Bronchial epithelial cell (primary cell): ENCODE measurements at places on chromosomes 4 and X. TPM values are rescaled to one million over a fixed set of nuclear protein-coding genes. Genes with fewer than 3 reads are reported as not detected.

DNA sequence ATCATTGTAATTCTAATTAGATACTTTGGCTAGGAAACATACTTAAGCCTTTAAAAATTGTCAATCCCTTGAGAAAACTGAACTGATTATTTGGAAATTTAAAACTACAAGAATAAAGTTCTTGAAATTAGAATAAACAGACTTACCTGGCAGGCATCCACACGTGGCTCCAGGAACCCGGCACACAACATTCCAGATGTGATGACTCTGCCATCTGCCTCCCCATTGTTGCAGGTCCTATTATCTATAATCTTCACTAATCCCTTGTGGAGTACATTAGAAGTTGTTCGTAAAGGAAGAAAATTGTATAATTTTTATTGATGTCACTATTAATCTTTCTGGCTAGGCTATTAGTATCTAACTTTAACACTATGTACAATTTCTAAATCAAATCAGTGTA is 16.2 kb upstream of the GNRHR start:
- DNase-seq = peak; percentile 72

GRCh38 chrX:18203631-18204030 is 17.1 kb downstream of the BEND2 start:
- DNase-seq = peak; percentile 18

DNA sequence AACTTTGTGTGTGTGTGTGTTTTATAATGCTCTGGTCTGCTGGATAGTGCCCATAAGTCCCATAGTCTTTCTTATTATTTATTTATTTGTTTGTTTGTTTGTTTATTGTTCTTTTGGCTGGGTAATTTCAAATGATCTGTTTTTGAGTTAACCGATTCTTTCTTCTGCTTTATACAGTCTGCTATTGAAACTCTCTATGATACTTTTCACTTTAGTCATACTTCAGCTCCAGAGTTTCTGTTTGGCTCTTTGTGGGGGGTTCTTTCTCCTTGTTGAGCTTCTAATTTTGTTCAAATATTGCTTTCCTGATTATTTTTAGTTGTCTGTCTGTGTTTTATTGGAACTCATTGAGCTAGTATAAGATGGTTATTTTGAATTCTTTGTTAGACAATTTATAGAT is 10.0 kb downstream of the CXCL3 start:
- no peak for DNase-seq

- peak; percentile 35 for DNase-seq
These were observed 72.4 kb upstream of the TBL1X start for GRCh38 chrX:9392445-9392844.

The XAGE1A gene
- not detected in 2 replicates for total RNA-seq

The WAS gene
- not detected in 2 replicates for total RNA-seq

DNA sequence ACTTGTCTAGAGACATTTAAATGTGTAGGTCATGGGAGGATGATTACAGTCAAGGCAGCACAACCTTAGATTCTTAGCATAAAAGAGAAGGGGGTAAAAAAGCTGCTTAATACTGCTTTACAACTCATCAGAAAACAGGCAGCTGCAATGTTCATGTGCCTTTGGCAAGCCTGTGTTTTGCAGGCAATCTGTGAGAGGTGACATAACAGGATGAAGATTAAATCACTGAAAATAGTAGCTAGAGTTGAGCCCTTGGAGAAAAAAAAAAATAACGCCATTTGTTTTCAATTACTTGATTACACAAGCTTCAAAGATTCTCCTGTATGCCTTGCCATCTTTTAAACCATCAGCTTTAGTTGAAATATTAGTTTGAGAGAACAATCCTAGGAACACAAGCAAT is 847.6 kb upstream of the LCORL start:
- no peak for DNase-seq

DNA sequence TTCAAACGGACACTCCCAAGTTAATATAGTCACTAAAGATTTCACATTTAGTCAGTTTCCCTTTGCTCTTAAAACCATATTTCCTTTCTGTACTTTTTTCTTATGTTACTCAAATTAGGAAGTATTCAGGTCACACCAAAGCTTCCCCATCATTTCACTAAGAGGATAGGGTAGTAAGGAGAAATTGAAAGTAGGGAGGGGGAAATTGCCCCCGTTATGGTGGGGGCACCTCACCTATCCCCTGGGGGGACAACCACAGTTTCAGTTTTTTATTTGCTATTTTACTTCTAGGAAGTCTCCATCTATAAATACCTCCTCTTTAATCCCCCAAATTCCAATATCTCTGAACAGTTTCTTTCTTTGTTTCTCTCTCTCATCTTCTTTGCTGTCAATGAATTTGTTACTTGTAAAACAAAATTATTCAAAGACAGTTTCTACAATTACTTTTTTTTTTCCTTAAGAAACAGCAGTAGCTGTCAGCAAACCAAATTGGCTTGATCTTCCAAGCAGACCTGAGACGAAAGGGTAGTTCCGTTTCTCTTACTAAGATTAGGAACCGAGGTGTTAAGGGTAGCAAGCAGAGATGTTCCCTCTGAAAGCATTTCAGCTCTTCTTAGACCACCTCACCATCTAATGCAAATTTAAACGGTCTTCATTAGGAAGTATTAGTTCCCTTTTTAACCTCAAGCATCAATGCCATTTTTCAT is 160.2 kb upstream of the KLF3 start:
- DNase-seq = no peak

DNA sequence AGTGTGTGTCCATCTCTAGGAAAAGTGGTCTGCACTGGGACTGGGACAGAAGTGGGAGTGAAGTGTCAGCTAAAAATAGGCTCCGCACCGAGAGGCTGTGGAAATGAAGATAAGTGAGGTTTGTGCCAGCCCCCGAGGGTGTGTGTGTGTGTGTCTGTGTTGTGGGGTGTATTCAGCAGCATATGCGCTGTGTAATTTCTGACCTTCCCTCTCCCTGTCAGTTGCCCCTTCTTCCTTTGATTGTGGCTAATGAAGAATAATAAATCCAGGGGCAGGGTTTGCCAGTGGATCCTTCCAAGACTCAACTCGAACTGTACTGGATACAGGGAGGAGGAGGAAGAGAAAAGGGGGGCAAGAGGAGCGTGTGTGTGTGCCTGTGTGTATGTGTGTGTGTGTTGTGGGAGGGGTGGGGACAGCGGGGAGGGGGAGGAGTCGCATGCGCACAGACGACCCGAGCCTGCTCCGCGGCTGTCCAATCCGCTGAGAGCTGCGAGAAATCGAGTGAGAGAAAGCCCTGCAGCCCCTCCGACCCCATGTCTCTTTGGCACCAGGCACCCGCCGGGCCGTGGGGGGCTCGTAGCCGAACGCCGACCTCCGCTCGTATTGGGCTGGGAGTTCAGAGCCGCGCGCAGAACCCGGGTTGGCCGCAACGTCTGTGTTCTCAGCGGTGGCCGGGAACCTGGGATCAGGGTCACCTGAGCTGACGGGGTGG is 916 bp upstream of the POU4F2 start:
- no peak for DNase-seq

DNA sequence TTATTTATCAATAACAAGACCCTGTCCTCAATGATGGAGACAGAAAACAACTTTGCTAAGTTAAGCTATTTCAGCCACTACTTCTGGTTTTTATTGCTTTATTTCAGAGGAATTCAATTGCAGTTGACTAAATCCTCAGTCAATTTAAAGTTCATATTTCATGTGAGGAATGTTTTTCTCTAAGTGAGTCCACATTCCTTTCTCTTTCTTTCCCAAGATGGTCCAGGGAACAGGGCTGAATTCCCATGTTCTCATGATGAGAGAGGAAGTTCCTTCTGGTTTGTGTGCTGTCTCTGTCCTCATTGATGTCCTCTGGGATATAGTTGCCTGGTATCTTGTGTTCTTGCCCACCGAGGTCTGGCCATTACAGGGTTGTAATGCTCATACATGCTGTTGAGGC is 117.2 kb downstream of the SLIT2 start:
- DNase-seq = no peak

GRCh38 chrX:133881893-133882292 is 103.5 kb downstream of the GPC3 start:
- DNase-seq = no peak

DNA sequence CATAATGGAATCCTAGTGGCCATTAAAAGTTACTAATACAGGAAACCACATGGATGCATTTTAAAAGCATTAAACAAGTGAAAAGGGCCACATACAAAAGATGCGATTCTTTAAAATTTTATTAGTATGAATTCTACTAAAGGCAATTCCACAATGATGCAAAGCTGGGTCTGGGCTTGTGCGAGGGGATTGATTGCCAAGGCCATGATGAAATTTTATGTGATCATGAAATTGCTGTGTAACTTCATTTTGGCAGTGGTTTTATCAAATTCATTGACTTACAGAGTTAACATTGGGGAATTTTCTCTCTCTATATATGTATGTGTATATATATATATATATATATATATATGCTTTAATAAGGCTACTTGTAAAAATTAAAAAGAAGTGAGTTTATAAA is 1142.5 kb upstream of the IGFBP7 start:
- DNase-seq = no peak

DNA sequence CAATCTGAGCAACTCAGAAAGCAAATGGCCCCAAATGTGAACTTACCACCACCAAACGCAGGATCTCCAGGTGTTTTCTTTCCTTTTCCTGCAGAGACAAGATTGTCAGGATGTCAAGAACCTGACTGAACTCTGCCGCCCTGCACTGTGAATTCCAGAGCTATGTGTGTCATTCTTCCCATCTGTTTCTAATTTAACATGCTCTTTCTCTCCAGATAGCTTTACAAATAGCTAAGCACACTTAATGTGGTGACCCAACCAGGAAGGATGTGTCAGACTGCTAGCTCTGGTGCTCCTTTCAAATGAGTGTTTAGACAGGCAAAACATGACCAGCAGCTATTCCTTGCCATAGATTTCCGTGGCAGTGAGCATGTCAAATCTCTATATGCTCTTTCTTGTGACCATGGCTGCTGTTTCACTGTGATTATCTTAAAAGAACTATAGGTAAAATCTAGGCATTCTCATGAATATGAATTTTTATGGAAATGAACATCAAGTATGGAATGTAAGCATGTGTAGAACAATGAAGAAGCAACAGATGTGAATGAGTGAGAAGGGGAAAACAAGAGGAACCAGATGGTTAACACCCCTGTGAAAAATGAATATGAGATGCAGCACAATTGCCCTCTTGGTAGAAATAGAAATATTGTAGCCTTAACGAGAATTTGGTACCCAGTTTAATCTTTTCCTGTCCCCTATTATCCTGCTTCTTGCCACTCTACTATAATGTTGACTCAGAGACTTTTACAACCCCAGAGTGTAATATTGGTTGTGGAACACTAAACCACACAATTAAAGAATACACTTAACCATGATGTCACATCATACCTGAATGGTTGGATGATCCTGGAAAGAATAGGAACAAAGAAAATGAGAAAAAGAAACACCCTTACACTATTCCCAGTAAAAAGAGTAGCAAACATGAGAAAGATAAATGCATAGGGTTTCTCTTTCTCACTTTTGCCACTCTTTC is 247.8 kb upstream of the DKK2 start:
- DNase-seq = peak; percentile 96

The THOC2 gene
- total RNA-seq = 61.7 and 63.7 TPM in 2 replicates

GRCh38 chrX:12443534-12444098 is 305.3 kb downstream of the FRMPD4 start:
- DNase-seq = no peak

DNA sequence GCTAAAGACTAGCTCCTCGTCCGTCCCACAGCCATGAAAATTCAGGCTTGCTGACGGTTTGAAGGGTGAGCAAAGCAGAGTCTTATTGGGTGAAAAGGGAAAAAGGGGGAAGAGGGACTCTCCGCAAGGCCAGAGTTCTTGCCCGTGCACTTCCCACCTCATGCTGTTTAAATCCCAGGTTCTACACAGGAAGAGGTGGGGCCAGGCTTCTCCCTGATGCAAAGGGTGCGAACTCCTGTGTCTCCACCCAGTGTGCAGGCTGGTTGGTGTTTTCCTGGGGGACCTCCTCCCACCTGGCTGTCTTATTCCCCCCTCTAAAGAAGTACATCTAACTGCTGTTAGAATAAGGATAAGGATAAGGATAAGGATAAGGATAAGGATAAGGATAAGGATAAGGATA is 18.0 kb upstream of the LANCL3 start:
- no peak for DNase-seq

GRCh38 chr4:182807767-182808548 is 109.2 kb downstream of the DCTD start:
- no peak for DNase-seq

GRCh38 chr4:13642170-13642950 is 14.8 kb upstream of the BOD1L1 start:
- DNase-seq = no peak

DNA sequence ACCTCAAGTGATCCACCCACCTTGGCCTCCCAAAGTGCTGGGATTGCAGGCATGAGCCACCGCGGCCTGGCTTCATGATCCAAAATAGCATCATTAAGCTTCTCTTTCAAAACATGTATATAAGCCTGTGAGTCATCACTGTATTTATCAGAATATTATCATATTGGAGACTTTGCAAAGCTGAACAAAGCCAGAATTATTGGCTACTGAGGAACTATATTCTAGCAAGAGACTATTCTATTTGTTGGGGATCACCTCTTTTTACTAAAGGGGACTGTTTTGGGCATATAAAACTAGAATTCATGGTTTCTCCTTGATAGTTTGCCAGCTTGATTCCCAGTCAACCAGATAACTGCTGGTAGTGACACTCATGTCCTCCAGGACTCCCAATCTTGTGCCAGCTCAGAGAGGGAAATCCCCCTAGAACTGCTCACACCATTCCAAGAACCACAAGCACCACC is 40.1 kb downstream of the TET2 start:
- peak; percentile 55 for DNase-seq

The RTL3 gene
- total RNA-seq = not detected in 2 replicates

The MAGED4 gene
- 0.26 TPM in 1 of 2 replicates, not detected in the other for total RNA-seq

- DNase-seq = no peak
These were observed 35.7 kb downstream of the PACRGL start for GRCh38 chr4:20735931-20736330.

The PCDH10 gene
- total RNA-seq = under 0.01 TPM in 2 replicates

The LRRC66 gene
- total RNA-seq = 0.26 and 0.51 TPM in 2 replicates

The KLF8 gene
- 3.9 and 6.0 TPM in 2 replicates for total RNA-seq
